Stimulated activated CD8-positive, alpha-beta memory T cell treated with anti-CD3 and anti-CD28 coated beads, Interleukin-2, amount 100 ng/mL, for 1 hour (primary cell): ENCODE measurements at places on chromosomes 6 and 20.

- DNase-seq: no peak
Observed at GRCh38 chr6:152241013-152241766, 396.0 kb downstream of the SYNE1 start.

GRCh38 chr20:22566876-22567658 lies 17.3 kb downstream of the FOXA2 start:
- no peak for DNase-seq

- no peak for DNase-seq
Observed at GRCh38 chr20:39823224-39823623, 861.1 kb downstream of the DHX35 start.

DNA sequence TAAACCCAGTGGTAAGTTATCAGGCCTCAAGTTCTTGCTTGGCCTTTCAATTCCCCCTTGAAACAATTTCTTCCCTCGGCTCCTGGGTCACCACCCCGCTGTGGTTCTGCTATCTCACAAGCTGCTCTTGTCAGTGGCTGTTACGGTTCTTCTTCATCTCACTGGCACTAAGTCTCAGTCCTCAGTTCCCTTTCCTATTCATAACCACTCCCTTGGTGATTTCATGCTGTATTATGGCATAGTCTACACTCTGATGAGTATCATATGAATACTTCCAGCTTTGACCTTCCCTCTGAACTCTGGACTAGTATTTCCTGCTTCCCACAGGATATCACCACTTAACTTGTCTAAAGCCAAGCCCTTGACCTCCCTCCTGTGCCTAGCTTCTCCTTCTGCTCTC lies 7.9 kb downstream of the TAAR1 start:
- DNase-seq: no peak

DNA sequence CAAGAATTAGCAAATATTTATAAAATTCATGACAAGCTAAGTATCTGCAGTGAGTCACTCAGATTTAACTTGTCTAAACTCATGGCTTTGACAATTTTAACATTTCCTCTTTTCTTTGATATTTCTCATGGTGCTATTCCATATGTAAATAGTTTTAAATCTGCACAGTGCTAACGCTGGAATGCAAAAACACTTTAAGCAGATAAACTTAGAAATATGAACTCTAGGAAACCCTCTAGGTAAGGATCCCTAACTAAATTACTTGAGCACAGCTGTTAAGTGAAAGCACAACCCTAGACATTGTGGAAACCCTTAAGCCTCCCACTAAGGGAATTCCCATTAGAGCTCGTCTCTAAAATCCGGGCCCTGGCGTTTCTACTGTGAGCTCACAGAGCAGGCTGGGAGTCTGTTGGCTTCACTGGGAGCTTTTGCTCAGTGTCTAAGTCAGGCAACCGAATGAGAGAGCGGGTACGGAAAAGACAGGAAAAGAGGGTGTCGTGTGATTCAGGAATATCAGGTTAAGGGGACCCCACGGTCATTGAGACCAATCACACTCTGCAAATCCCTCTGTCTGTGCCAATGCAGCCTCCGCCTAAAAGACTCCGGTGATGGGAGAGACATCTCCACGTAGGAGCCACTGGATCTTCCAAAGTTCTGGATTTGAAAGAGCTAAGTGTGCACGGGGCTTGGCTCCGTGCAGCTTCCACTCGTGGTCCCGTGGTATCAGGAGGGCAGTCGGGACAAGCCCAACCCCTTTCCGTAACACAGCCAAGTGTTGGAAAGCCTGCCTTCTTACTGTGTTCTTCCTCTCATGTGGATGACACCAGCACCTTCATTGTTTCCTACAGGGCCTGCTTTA lies 112.3 kb upstream of the RPS6KA2 start:
- DNase-seq: no peak
